Kidney (tissue), 22 donors: ENCODE measurements at places on chromosomes 5 and 9. TPM values are rescaled to one million over a fixed set of nuclear protein-coding genes. Genes with fewer than 3 reads are reported as not detected.

Gene DMRT3
- not detected for total RNA-seq

Gene FOXD1
- total RNA-seq: 5.9 TPM

DNA sequence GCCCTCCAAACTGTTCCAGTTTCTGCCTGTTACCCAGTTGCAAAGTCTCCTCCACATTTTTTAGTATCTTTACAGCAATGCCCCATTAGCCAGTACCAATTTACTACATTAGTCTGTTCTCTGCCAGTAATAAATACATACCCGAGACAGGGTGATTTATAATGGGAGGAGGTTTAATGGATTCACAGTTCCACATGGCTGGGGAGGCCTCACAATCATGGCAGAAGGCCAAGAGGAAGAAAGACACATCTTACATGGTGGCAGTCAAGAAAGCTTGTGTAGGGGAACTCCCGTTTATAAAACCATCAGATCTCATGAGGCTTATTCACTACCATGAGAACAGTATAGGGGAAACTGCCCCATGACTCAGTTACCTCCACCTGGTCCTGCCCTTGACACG is 600.7 kb upstream of the CDH6 start:
- H3K27me3 ChIP-seq: no peaks in the 10 kb centered on the region
- no peaks in the 10 kb centered on the region for H3K36me3 ChIP-seq
- H3K4me3 ChIP-seq: no peak overlapping the region
- no peak overlapping the region for H3K27ac ChIP-seq
- no peak for DNase-seq
- no peaks in the 10 kb centered on the region for H3K4me1 ChIP-seq

DNA sequence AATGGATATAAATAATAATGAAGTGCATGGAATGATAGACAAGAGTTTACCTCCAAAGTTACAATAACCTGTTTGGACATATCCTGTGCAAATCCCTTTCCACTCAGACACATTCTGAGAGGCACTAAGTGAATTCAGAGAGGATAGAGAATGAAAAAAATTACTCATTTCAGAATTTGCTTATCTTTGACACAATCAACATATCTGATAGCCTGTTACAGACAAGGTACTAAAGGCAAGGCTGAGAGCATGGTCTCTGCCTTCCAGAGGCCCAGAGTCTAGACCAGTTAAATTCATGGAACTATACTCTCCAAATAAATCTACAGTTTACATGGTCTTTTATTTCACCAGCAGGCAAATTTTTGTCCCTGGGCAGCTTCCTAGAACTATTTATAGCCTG is 371.8 kb upstream of the PTGER4 start:
- H3K27me3 ChIP-seq: no peaks in the 10 kb centered on the region
- H3K4me1 ChIP-seq: no peaks in the 10 kb centered on the region
- no peaks in the 10 kb centered on the region for H3K36me3 ChIP-seq
- no peak overlapping the region for H3K27ac ChIP-seq

DNA sequence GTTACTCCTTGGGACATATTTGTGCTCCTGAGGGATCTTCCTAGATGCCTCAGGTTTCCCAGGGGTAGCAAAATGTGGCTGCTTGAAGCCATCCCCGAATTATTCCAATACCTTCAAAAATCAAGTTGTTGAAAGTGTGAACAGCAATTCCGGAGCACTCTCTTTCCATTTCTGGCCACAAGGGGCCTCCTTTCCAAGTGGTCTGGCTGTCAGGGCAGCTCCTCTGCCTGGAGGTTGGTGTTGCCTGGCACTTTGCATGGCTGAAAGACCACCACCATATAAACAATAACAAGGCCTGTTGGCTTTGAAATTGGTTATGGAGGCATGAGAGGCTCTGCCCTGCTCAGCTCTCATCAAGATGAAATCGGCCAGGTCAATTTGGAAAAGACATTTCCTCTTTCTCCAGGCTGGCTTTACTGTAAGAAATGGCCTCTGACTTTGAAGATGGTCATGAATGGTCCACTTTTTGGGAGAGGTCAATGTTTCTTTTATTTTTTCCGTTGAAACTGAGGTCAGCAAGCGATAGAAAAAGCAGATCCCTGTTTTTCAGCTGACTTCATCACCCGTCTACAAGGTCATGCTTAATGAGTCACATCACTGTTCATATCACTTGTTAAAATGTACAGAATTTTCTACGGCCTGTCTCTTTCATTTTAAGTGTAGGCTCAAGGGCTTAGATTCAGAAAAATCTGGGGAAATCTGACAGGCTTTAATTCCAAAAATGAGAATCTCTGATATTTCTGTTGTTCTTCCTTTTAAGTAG is 481.1 kb upstream of the ZNF608 start:
- no peaks in the 10 kb centered on the region for H3K27me3 ChIP-seq
- no peaks in the 10 kb centered on the region for H3K36me3 ChIP-seq
- H3K4me3 ChIP-seq: no peak overlapping the region
- H3K27ac ChIP-seq: no peak overlapping the region
- no peaks in the 10 kb centered on the region for H3K4me1 ChIP-seq
- no peak for DNase-seq

DNA sequence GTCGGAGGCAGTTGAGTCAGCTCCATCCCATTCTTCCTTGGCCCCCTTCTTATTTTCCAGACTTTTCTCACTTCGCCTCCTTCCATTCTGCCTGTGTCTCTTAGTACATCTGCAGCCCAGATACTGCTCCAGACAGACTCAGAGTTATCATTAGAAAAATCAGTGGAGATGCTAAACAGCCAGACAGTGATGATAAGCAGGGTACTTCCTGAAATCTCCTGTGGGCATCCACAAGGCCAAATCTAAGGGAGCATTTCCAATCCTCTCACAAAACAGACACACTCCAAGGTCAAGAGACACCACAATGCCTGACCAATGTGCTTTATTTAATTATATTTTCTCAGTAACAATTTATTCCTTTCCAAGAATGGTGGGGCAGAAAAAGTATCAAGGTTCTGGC is 14.5 kb upstream of the RLN1 start:
- no peak overlapping the region for H3K4me3 ChIP-seq
- H3K27ac ChIP-seq: no peak overlapping the region
- H3K4me1 ChIP-seq: no peaks in the 10 kb centered on the region
- no peaks in the 10 kb centered on the region for H3K36me3 ChIP-seq
- H3K27me3 ChIP-seq: no peaks in the 10 kb centered on the region
- DNase-seq: no peak

- no peaks in the 10 kb centered on the region for H3K4me1 ChIP-seq
- DNase-seq: no peak
- no peak overlapping the region for H3K4me3 ChIP-seq
- H3K27me3 ChIP-seq: no peaks in the 10 kb centered on the region
These were observed 22.4 kb downstream of the DDX31 start for GRCh38 chr9:132647355-132647754.

Gene NEURL1B
- 42.6 TPM for total RNA-seq

Gene SH3TC2
- 1.3 TPM for total RNA-seq

- no peaks in the 10 kb centered on the region for H3K36me3 ChIP-seq
- H3K27me3 ChIP-seq: no peaks in the 10 kb centered on the region
- DNase-seq: no peak
- no peak overlapping the region for H3K4me3 ChIP-seq
- H3K27ac ChIP-seq: no peak overlapping the region
These were observed 104.3 kb upstream of the MAP3K1 start for GRCh38 chr5:56710826-56711590.

- no peak overlapping the region for H3K27ac ChIP-seq
- peaks cover 9% of the 10 kb centered on the region for H3K36me3 ChIP-seq
- H3K4me3 ChIP-seq: no peak overlapping the region
- H3K4me1 ChIP-seq: no peaks in the 10 kb centered on the region
These were observed 87.6 kb downstream of the DAP start for GRCh38 chr5:10673407-10673806.

- H3K27ac ChIP-seq: no peak overlapping the region
- H3K27me3 ChIP-seq: no peaks in the 10 kb centered on the region
- H3K36me3 ChIP-seq: no peaks in the 10 kb centered on the region
- no peaks in the 10 kb centered on the region for H3K4me1 ChIP-seq
These were observed 47.0 kb upstream of the PLIN2 start for GRCh38 chr9:19174127-19174912.

- peak within 1 kb of the TSS; percentile 64 for H3K4me3 ChIP-seq
- no peaks in the 10 kb centered on the region for H3K36me3 ChIP-seq
- peak; percentile 57 for DNase-seq
These were observed at the start of gene GOLM1 for GRCh38 chr9:86098824-86099700. Gene GOLM1, minus strand, starts transcription at chr9:86099558. Its CDS starts 20,238 bp downstream, at chr9:86079320.

DNA sequence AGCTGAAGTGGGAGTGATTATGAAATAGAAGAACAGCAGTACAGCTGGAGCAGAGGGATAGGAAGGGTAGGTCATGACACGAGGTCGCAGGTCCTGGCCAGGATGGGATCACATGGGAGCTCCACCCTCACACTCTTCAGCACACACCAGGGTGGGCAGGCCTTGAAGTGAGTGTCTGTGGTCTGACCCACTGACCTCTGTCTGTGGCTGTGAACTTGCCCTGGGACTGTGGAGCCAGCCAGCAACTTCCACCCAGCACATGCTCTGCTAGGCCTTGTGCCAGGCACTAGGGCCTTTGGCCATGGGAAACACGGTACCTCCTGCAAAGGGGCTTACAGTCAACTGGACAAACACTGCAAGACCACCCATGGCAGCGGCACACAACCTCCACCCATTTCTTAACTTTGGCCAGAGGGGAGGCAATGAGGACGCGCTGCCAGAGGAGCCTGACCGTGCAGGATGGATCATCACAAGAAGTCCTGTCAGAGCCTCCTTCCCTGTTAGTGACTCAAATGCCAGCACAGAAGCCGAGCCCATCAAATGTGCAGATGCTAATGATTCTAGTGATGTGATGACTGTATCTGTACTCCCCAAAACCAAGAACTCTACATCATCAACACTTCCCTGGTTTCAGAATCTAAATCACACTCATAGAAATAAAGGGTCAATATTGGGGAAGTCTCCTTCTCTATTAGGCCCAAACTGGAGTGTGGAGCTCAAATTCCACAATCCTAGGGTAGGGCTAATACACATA is 113.6 kb downstream of the DPYSL3 start:
- no peaks in the 10 kb centered on the region for H3K4me1 ChIP-seq
- no peaks in the 10 kb centered on the region for H3K27me3 ChIP-seq
- no peak overlapping the region for H3K4me3 ChIP-seq
- no peak for DNase-seq
- no peak overlapping the region for H3K27ac ChIP-seq

GRCh38 chr9:117395151-117395650 is 19.7 kb downstream of the ASTN2 start:
- DNase-seq: peak; percentile 61
- no peak overlapping the region for H3K27ac ChIP-seq
- H3K4me3 ChIP-seq: no peak overlapping the region
- no peaks in the 10 kb centered on the region for H3K36me3 ChIP-seq
- no peaks in the 10 kb centered on the region for H3K27me3 ChIP-seq
- H3K4me1 ChIP-seq: no peaks in the 10 kb centered on the region

- H3K36me3 ChIP-seq: no peaks in the 10 kb centered on the region
- DNase-seq: peak; percentile 46
- H3K4me3 ChIP-seq: no peak overlapping the region
- H3K4me1 ChIP-seq: no peaks in the 10 kb centered on the region
- H3K27me3 ChIP-seq: no peaks in the 10 kb centered on the region
These were observed 86.8 kb upstream of the OSMR start for GRCh38 chr5:38758774-38759600.

GRCh38 chr5:109901628-109901981 is 211.9 kb downstream of the MAN2A1 start:
- DNase-seq: no peak
- H3K36me3 ChIP-seq: no peaks in the 10 kb centered on the region
- H3K27me3 ChIP-seq: no peaks in the 10 kb centered on the region
- no peak overlapping the region for H3K4me3 ChIP-seq
- peaks cover 23% of the 10 kb centered on the region for H3K4me1 ChIP-seq
- peak overlapping the region; percentile 16 for H3K27ac ChIP-seq

GRCh38 chr5:135313405-135313804 is 85.6 kb downstream of the MACROH2A1 start:
- no peak overlapping the region for H3K27ac ChIP-seq
- H3K27me3 ChIP-seq: no peaks in the 10 kb centered on the region
- H3K4me1 ChIP-seq: no peaks in the 10 kb centered on the region
- no peak overlapping the region for H3K4me3 ChIP-seq
- H3K36me3 ChIP-seq: no peaks in the 10 kb centered on the region
- DNase-seq: no peak

Gene AFAP1L1
- 14.8 TPM for total RNA-seq

DNA sequence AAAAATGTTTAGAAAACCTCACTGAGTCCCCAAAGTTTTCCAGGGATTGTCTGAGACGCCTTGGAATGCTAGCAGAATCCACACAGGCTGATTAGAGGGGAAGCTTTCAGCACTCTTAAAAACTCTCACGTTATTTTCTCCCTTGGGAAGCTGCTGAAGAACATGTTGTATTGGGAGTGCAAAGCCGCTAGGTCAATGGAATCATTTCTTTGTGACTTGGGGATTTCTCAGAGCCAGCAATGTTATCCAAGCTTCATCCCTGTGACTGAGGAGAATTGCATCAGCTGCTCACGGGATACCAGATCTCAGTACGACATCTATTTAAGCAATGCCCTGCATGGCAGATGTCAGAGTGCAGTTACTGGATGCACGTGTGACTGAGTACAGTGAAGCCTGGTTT is 426.4 kb upstream of the MPDZ start:
- H3K4me3 ChIP-seq: no peak overlapping the region
- H3K36me3 ChIP-seq: no peaks in the 10 kb centered on the region
- no peaks in the 10 kb centered on the region for H3K4me1 ChIP-seq
- no peaks in the 10 kb centered on the region for H3K27me3 ChIP-seq
- no peak for DNase-seq

DNA sequence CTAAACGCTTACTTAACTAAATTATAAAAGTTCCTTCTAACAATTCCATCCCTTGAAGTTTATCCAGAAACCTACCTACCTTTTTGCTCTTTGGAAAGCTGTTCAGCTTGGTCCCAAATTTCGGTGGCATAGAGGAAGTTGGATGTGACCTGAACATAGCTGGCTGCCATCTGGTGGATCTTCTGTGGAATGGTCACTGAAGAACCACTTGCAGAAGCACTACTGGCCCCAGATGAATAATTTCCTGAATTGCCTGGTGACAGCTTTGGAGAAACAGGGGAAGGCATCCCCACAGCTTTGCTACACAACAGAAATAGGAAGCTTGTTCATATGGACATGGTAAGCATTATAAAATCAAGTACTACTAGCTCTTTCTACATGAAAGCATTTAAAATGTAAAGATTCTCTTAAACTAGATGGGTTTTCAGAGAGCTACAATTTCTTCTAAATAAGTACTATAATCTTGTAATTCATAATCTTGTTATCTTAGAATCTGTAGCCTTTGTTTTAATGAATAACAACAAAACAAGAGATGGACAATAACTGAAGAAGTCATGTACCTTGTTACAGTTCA is 9.9 kb downstream of the LEAP2 start:
- H3K27me3 ChIP-seq: no peaks in the 10 kb centered on the region
- H3K4me3 ChIP-seq: no peak overlapping the region
- no peaks in the 10 kb centered on the region for H3K4me1 ChIP-seq
- DNase-seq: no peak
- peaks cover 53% of the 10 kb centered on the region for H3K36me3 ChIP-seq
- no peak overlapping the region for H3K27ac ChIP-seq

DNA sequence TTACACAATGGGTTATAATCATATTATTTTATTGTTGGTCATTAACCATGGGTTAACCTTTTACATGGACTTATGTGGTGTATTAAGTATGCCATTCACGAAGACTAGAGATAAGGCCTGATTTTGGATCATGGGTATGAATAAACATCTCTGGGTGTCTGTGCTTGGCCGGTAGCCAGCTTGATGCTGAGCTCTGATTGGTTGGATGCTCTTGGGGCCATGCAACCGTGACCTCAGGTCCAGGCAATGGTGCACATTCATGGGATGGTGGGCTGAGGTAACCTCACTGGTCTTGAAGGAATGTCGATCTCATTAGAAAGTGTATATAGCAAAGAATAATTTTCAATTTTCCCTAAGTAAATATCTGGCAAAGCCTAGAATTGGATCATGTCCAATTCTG is 158.2 kb upstream of the IL12B start:
- no peak overlapping the region for H3K4me3 ChIP-seq
- no peaks in the 10 kb centered on the region for H3K27me3 ChIP-seq
- no peak overlapping the region for H3K27ac ChIP-seq
- no peaks in the 10 kb centered on the region for H3K4me1 ChIP-seq
- H3K36me3 ChIP-seq: no peaks in the 10 kb centered on the region
